ENCODE measurements at places on chromosomes 5 and 9.

GRCh38 chr9:129481424-129481809 is 139.5 kb downstream of the C9orf50 start:
- DNase-seq = no peak

DNA sequence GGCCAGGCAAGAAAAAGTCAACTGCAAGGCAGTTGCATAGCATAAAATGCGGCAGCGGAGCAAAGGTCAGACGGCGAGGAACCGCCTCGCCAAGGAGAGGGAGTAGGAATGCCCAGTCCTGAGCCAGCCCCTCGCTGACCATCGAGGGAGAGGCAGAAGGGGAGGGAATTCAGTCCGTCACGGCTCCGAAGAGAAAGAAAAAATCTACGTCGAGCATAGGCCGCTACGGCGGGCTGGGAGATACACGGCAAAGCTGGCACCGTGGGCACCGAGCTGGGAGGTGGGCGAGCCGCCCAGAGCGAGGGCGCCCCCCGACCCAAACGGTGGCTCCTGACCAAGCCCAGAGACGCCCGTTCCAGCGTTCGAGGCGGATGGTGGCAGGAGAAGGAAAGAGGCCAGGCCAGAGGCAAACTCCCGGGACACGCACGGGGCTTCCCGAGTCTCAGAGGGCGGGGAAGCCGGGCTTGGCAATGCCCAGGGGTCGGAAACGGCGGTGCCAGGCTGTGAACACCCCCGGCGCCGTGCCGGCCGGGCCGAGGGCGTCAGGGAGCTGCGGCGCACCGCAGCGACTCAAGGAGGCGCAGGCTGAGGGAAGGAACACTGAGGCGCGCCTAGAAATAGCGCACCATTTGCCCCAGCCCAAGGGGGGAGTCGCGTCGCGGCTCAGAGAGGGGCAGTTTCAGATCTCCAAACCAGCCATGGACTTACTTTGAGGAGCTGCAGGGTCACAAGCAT is 518 bp downstream of the SPRY4 start:
- DNase-seq = peak; percentile 59

GRCh38 chr5:170411100-170411499 is 21.9 kb upstream of the KCNMB1 start:
- no peak for DNase-seq

DNA sequence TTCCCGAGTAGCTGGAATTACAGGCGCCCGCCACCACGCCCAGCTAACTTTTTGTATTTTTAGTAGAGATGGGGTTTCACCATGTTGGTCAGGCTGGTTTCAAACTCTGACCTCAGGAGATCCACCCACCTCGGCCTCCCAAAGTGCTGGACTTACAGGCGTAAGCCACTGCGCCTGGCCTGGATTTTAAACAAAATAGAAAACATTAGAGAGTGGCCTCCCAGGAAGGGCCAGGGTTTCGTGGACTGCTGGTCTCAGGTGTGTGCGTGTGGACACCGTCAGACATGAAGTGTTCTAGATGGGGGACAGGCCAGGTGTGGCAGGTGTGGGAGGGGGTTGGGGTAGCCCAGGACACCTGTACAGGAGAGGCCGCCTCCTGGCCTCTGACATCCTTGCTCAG is 7.0 kb upstream of the GBGT1 start:
- DNase-seq = no peak

DNA sequence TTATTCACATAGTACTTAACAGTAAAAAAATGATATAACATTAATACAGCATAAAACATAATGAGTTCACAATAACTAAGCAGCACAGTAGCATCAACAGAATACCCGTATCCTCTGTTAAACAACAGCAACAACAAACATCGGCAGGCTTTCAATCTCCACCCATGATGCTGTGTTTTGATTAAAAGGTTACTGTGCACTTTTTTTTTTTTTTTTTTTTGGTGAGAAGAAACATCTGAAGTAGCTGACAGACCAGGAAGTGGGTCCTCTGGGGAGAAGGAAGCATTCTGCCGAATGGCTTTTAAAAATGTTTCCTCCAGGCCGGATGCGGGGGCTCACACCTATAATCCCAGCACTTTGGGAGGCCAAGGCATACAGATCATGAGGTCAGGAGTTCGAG is 282.3 kb downstream of the EPB41L4A start:
- no peak for DNase-seq

DNA sequence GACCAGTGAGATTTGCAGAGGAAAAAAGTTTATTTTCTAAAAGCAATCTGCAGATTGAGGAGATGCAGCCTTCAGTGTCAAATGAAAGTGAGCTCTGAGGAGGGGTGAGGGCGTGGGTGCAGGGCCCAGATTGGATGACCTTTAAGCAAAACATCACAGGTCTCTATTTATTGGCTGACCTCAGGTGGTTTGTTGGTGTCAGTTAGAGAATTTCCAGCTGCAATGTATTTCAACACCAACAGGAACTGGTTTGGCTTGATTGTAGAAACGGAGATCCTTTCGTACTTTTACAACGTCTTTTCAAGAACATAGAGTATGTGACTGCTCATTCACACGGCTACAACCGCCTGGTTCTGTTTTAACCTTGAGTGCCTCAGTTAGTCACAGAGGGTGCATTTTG is 1069.1 kb downstream of the EFNA5 start:
- no peak for DNase-seq

DNA sequence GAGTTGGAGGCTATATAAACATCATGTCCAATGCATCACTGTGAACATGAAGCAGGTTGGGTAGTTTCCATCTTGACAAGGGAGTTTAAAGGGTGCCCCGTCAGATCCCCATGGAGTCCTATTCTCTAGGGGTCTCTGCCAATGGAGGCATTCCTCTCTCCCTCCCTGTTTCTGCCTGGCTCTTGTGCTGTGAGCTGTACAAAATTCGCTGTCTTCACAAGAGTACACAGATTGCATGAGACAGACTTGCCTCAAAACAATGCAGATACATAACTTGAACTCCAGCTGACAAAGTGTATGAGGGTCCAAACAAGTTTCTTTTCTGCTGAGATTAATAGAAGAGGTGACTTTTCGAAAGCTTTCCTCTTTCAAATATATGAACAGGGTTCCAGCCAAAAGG is 165.2 kb downstream of the SPOCK1 start:
- no peak for DNase-seq

GRCh38 chr9:120043448-120043847 is 536.5 kb downstream of the CDK5RAP2 start:
- no peak for DNase-seq

- no peak for DNase-seq
Observed at GRCh38 chr5:98328015-98328414, 445.4 kb upstream of the RGMB start.

GRCh38 chr9:613771-614347 is 227.6 kb upstream of the DMRT1 start:
- DNase-seq = peak; percentile 87

DNA sequence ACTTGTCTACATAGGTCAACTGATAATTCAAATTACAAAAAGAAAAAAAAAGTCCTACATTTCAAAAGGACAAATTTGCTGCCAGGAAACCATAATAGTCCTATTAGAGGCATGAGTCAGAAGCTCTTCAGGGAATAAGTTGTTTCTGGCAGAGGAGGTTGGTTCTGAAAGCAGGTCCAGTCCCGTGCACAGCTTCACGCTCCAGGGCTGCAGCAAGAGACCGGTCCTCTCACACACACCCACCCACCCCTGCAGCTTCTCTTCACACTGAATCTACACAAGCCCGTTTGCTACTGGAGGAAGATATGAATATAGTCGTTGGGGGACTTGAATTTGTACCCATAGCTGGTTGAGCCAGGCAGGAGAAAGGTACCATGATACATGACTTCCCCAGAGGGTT is 36.9 kb upstream of the SLC1A3 start:
- no peak for DNase-seq

DNA sequence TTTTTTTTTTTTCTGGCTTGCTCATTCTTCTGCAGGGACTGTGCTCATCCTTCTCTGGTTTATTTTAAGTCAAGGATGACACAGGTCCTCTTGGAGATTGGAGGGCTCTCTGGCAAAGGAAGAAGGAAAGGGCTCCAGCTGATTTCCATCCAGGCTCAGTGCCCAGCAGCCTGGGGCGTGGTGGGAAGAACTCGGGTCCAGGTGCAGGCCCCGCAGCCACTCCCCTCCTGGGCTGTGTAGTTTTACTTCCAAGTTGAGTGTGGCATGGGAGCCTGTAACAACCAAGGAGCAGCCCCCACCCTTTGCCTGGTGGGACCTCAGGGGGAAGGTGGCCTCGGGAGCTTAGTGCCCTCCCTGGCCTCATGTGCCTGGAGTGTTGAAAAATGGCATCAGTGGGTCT is 58.9 kb downstream of the ANKRD33B start:
- no peak for DNase-seq

GRCh38 chr9:98992885-98993569 is 49.3 kb downstream of the COL15A1 start:
- DNase-seq = peak; percentile 24

GRCh38 chr5:7087719-7088297 is 308.1 kb upstream of the ADCY2 start:
- DNase-seq = no peak

Data from ELR (cell line).